ENCODE measurements at places on chromosomes 2 and 18.

GRCh38 chr2:118686346-118686745 lies 161.1 kb downstream of the EN1 start:
- no peak for DNase-seq

- no peak for DNase-seq
Measured at GRCh38 chr2:102107741-102108070, 34.8 kb upstream of the IL1R1 start.

GRCh38 chr18:67525328-67526099 lies 9.0 kb upstream of the DSEL start:
- no peak for DNase-seq

- no peak for DNase-seq
Measured at GRCh38 chr2:236200378-236200777, 32.2 kb upstream of the GBX2 start.

GRCh38 chr2:100262046-100262445 lies 60.3 kb downstream of the LONRF2 start:
- DNase-seq: no peak

DNA sequence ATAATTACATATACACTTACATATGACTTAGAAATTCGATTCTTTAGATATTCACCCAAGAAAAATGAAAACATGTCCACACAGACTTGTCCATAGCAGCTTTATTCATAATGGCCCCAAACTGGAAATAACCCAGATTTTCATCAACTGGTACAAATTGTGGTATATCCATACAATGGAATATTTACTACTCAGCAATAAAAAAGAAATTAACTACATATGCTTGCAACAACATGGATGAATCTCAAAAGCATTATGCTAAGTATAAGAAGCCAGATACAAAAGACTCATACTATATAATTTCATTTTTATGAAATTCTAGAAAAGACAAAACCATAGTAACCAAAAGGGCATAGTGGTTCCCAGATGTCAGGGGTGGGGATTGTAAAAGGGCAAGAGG lies 5.1 kb upstream of the REEP1 start:
- no peak for DNase-seq

DNA sequence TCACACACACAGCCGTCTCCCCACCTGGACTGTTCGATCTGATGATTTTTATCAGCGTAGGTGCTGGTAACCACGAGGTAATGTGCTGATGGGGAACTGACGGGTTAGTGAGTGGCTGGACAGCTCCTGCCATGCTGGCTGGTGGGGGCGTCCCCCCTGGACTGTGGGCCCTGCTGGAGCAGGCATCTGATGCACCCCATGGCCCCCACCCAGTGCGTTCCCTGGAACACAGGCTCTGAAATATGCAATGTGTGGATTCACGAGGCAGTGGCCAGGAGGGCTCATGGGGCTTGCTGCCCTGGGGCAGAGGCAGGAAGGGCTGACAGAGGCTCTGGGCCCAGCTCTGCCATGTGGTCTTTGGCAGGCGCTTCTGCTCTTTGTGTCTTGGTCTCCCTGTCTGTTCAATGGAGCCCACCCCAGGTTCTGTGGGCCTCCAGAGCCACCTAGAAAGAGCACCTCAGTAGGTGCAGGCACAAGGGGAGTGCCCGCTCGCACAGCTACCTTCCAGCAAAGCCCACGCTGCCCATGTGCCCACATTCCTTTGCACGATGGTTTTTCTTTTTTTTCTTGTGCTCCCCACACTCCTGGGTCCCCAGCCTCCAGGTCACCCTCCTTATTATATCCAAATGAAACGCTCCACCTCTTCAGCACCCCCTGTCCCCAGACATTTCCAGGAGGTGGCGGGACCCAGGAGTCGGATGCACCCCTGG lies 10.3 kb upstream of the PXDN start:
- no peak for DNase-seq

DNA sequence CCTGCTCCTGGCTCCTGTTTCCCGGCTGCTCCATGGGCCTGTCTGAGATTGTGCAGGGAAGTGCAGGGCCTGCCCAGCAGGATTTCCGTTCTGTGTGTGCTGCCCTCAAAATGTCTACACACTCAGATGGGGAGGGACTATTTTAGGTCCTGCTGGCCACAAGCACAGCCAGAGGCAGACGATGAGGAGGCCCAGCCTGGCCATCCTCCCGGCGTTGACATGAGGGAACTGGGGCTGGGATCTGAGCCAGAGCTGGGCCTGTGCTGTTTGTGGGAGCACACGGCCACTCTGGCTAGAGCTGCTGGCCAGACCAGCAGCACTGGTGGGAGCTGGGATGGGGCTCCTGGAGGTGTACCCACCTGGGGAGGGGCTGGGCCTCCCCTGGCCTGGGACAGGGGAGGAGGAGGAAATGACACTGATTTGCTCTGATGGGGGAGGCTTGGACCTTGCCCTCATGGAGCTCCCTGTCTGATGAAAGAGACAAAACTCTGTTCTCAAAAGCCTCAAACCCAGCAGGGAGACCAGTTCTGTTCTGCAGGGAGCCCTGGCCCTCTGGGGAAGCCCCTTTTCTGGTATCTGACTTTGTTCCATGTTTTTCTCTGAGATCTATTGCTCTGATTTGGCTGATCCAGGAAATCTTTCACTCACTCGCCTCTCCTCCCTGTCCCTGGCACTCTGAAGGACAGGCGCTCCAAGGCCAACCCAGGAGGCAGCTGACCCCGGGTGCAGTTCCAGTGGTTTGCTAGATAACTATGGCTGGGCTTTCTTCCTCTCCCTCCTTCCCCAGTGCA lies 161.8 kb downstream of the DYSF start:
- no peak for DNase-seq

- no peak for DNase-seq
Measured at GRCh38 chr2:239700686-239701345, 300.0 kb upstream of the HDAC4 start.

GRCh38 chr2:152051436-152051835 lies 47.4 kb downstream of the CACNB4 start:
- DNase-seq: no peak

GRCh38 chr2:196335221-196335634 lies 163.8 kb upstream of the STK17B start:
- no peak for DNase-seq

DNA sequence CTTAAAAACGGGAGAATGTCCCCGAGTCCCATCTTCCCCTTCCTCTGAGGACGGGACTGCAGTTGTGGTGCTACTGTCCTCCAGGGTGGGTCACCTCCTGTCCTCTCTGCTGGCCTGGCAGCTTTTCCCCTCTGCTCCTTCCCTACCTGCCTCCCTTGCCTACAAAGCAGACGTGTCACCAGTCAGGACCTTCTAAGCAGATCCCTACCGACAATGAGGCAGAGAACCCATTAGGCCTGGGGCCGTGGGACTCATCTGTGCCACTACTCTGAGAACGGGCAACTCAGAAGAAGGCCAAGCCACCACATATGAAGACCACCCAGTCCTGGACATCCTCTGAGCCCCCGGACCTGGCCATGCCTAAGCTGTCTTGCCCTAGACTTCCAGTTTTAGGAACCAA lies 103.0 kb upstream of the TEX51 start:
- DNase-seq: no peak

GRCh38 chr2:236340251-236340650 lies 76.0 kb upstream of the ASB18 start:
- no peak for DNase-seq

DNA sequence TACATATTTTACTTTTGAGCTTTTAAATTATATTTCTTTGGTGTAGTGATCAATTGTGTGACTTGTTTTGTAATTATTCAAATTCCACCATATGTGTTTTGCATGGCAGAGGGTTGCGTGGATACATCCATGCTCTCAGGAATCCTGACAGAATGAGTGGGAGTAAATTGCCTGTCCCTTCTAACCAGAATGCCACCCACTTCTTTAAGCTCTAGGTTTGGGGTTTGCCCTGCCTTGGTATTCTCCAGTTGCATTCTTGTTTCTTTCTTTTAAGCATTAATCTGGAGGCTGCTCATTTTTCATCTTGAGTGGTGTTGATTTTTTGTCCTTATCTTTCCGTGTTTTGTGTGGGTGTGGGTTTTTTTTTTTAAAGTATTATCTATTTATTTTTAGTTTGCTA lies 360.0 kb downstream of the PTPRM start:
- no peak for DNase-seq

DNA sequence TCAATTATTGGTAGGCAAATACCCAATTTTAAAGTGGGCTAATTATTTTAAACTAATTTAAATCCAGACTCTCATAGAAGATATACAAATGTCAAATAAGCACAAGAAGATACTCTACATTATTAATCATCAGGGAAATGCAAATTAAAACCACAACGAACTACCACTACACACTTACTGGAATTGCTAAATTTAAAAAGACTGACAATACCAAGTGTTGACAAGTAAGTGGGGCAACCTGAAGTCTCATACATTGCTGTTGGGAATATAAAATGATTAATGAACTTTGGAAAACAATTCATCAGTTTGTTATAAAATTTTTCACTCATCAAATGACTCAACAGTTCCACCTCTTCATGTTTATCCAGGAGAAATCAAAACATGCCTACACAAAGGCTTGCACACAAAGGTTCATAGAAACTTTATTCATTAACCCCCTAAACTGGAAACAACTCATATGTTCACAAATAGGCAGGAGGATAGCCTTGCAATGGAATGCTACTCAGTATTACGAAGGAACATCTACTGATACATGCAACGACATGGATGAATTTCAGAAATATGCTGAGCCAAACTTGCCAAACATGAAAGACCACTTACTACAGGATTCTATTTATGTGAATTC lies 120.8 kb downstream of the MCFD2 start:
- DNase-seq: no peak

- DNase-seq: no peak
Measured at GRCh38 chr2:64942693-64943092, 46.5 kb upstream of the SLC1A4 start.

DNA sequence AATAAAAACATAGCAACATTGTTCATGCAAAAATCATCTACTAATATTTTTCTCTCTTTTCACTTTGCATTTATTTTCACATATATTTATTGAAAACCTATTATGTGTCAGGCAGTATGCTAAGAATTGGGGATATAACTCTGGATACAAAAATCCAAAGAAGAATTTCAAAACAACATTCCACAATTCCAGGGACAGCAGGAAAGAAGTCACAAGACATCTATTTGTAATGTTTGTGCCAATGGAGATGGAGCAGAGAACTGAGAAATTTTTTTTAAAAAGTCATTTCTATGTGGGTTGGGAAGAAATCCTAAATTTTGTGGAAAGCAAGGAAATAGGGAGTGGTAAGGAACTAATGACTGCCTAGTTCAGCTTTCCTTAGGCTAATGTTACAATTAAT lies 128.6 kb upstream of the TLK1 start:
- no peak for DNase-seq

DNA sequence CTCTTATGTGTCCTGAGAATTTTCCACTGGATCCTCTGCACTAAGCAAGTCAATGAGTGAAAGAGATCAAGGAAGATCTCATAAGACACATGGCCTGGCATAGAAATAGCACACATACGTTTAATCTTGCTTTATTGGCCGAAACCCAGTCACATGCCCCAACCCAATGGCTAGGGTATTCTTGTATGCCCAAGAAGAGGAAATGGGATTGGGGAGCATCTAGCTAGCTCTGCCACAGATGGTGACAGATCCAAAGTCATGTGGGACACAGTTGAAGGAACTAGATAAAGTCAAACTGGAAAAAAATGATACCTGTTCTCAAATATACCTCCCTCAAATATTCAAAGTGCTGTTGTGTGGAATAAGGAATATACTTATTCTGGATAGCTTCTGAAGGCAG lies 74.7 kb downstream of the CD28 start:
- DNase-seq: no peak

DNA sequence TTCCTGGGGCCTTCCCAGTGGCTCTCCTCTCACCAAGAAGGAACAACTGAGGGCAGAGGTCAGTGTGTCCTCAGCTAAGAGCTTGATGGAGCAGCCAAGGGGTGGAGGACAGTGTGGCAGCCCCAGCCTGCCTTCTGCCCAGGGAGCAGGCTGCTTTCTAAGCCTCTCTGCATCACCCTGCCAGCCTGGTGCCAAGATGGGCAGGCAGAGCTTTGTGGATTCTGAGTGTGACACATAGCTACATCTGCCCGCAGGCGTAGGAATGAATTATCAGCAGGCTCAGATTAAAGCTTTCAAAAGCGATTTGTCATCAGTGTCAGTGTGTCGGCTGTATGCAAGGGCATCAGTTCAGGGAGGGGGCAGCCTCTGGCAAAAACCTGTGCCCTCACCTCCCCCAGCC lies 8.7 kb downstream of the MAL start:
- DNase-seq: no peak

DNA sequence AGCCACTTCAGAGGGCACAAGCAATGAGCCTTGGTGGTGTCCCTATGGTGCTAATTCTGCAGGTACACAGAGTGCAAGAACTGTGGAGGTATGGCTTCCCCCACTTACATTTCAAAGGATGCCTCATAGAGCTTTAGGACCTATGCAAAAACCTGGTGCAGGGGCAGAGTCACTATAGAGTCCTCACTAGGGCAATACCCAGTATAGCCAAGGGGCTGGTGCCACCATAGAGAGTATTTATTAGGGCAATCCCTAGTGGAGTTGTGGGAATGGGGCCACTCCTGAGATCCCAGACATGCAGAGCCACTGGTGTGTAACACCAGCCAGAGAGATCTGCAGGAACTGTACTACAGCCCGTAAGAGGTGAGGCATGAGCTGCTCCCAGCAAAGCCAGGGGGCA lies 312.2 kb downstream of the SLC4A3 start:
- DNase-seq: no peak

Measured in Jurkat, Clone E6-1 (cell line).